ENCODE measurements at places on chromosomes 6 and 20. TPM values are rescaled to one million over a fixed set of nuclear protein-coding genes. Genes with fewer than 3 reads are reported as not detected.

DPPA5 gene
- not detected for total RNA-seq

WFDC12 gene
- total RNA-seq = not detected

CLIC1 gene
- 448 TPM for total RNA-seq

TMEM170B gene
- 15.0 TPM for total RNA-seq

LY6G6C gene
- total RNA-seq = not detected
